ENCODE measurements at places on chromosomes 5 and 9.

- no peak for DNase-seq
Observed at GRCh38 chr9:96031916-96032534, 156.5 kb downstream of the ERCC6L2 start.

DNA sequence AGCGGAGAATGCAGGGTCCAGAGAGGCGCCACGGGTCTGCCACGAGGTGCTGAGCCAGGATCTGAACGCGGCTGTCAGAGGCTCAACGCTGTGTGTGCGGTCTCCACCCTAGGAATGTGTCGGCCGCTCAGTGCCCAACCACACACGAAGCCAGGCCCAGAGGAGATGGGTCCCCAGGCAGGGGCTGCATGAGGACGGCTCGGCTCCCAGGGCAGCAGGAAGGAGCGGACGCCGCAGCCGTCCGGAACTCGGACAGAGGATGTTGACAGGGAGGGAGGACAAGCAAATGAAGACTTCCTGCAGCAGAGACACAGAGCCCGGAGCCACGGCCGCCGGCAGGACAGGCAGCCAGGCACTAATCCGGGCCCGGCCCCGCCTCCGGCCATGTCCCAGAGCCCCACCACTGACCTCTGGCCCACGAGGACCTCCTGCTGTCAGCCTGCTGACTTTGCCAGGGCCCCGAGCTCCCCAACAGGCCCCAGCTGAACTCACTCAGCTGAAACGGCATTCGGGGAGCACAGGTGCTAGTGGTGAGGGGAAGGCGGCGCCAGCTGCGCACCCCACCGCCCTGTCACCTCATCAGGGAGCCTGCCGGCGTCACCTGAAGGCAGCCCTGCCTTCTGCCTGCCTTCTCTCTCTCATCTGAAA, 12.7 kb downstream of the VAV2 start:
- no peak for DNase-seq

DNA sequence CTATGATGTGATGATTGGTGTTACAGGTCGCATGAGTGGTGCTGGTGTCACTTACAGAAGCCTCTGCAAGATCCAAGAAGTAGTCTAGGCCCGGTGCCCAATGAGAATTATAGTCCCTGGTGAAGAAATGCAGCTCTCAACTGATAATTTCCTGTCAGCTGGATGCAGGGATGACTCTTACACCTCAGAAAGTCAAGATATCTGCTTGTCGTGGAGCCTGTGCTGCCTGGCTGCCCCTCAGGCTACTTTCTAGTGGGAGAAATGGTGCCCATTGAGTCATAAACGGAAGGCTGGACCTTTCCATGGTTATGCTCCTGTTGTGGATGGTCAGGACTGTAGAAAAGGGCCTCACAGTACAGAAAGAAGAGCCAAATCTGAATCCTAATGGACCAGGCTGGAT, 46.8 kb upstream of the NXNL2 start:
- DNase-seq, result no peak

GRCh38 chr5:158786390-158786789, 313.3 kb downstream of the EBF1 start:
- DNase-seq, result no peak

DNA sequence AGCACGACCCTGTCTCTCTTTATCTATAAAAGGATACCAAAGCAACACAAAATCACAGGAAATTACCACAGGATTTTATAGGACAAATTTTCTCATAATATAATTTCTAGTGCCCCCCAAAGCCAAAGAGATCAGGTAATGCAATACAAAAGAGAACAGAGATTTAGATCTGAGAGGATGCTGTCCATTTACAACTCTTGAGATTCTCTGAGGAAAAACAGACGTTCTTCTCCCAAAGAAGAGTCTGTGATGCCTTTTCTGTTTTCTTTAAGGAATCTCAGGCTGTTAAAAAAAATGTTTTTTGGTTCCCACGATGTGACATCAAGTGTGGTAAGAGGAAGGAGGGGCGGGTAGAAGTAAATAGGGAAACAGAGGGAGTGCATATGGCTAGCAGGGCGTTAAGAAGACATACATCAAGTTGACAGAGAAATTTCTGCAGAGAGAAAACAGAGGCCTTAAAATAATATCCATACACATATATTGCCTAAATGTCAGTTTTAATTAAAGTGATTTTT, 274.7 kb downstream of the YTHDC2 start:
- DNase-seq, result no peak

GRCh38 chr9:1957856-1958255, 57.3 kb upstream of the SMARCA2 start:
- no peak for DNase-seq

- no peak for DNase-seq
Observed at GRCh38 chr5:88889189-88890069, 6.4 kb upstream of the MEF2C start.

DNA sequence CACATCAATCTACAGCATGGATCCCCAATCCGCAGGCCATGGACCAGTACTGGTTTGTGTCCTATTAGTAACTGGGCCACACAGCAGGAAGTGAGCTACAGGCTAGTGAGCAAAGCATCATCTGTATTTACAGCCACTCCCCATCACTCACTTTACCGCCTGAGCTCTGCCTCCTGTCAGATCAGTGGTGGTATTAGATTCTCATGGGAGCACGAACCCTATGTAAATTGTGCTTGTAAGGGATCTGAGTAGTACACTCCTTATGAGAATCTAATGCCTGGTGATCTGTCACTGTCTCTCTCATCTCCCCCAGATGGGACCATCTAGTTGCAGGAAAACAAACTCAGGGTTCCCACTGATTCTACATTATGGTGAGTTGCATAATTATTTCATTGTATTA, 212.7 kb upstream of the FAM174A start:
- no peak for DNase-seq

GRCh38 chr5:124658867-124659557, 87.4 kb downstream of the ZNF608 start:
- no peak for DNase-seq

DNA sequence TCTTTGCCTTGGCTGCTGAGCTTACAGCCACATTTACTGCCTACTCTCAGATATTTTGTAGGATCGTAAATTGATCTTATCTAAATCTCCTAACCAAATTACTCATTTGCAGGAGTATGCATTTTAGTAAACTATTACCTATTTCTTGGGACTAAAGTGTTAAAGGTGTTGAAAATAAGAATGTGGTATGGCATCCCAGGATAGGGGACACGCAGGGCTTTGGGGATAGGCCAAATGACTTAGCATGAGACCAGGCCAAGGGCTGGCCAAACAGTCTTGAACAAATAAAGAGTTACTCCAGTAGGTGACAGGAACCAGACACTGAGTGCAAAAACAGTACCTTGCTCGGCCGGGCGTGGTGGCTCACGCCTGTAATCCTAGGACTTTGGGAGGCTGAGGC, 25.1 kb downstream of the TBC1D2 start:
- DNase-seq, result no peak

GRCh38 chr5:71767661-71768060, 48.6 kb downstream of the CARTPT start:
- no peak for DNase-seq

- DNase-seq, result no peak
Observed at GRCh38 chr9:17614903-17615302, 36.0 kb downstream of the SH3GL2 start.

- DNase-seq, result no peak
Observed at GRCh38 chr9:26983340-26983739, 22.1 kb downstream of the LRRC19 start.

DNA sequence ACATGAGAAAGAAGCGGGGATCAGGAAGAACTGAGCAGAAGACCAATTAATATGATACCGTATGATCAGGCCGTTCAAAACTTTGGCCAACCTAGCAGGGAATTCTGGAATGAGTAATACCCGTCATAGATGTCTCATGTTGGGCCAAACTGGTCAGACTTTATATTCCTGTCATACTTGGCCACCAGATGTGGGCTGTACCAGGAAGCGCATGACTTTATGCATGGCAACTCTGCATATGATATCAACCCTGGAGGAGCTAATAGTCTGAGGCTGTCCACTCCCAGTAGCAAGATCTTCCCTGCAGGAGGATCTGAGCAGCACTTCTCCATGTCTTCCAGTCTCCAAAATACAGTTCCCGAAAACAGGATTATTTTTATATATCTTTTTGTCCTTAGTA, 68.5 kb upstream of the NAA35 start:
- DNase-seq, result no peak

GRCh38 chr9:23829580-23830475, 3.8 kb upstream of the ELAVL2 start:
- no peak for DNase-seq

GRCh38 chr5:157497875-157498611, 38.0 kb downstream of the NIPAL4 start:
- DNase-seq, result no peak

- DNase-seq, result no peak
Observed at GRCh38 chr5:141476132-141476911, 556 bp downstream of the PCDHGC3 start.

- DNase-seq, result no peak
Observed at GRCh38 chr5:151318850-151319732, 15.5 kb upstream of the SLC36A3 start.

- DNase-seq, result no peak
Observed at GRCh38 chr5:158398360-158399201, 539.6 kb upstream of the CLINT1 start.

DNA sequence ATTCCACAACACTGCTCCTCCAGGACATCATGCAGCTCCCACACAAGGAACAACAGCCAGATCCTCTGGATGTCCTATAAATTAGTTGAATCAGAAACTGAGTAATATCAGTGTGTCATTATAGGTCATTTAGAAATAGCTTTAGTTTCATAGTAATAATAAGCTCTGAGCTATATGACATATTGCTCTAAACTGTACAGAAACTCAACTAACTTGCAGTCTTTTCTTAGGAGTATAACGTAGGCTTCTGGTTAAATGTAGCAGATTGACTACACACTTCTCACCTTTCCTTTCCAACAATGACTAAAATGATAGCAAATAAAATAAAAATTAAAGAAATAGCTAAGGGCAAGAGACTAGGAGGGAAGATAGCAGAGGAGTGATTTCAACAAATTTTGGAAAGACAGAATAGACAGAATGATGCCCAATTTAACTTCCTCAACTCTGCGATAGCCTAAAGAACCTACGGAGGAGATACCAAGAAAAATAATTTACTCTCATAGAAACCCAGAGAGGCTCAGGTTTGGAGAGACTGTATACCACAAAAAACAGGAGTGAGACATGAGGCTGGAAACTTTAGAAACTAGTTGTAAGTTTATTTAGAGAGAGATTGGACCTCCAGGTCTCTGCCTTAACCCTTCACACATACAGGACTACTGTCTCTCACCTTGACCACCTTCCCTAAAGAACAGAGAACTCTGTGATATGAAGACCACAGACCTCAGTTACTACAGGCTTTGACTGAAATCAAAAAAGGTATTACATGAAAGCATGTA, 193.7 kb downstream of the TSSK1B start:
- no peak for DNase-seq

- DNase-seq, result no peak
Observed at GRCh38 chr5:59782856-59783255, 110.7 kb downstream of the PDE4D start.

- no peak for DNase-seq
Observed at GRCh38 chr9:130331573-130331972, 66.0 kb downstream of the HMCN2 start.

GRCh38 chr5:1495525-1495897, 28.2 kb downstream of the LPCAT1 start:
- DNase-seq, result no peak

DNA sequence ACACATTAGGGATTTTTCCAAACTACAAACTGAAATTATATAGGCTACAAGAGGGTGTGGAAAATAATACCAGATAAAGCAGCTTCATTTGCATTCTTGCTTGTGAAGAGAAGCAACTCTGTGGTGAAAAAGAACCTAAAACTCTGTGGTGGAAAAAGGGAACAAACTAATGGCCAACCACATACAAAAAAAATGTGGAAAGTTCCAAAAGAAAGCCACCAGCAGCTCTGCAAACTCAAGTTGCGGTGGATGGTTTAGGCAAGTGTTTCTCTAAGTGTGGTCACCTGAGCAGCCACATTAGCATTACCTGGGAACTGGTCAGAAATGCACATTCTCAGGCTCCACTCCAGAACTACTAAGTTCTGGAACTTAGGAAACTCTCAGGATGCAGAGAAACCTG, 586.4 kb downstream of the ACTL7B start:
- DNase-seq, result no peak

DNA sequence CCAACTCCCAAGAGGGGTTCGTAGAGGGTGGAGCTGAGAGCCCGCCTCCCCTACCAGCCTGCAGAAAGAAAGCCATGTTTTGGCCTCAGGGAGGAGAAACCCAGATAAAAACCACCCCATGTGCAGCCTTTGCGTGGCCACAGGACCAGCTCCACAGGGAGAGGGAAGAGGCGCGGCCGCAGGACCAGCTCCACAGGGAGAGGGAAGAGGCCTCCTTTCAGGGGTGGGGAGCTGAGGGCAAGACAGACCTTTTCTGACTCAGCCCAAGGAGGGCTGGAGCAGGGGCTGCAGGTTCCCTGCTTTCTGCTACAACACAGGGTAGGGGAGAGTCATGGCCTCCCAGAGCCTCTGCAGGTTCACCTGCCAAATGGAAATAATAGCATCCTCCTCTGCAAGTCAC, 37.6 kb upstream of the KCNMB1 start:
- no peak for DNase-seq

DNA sequence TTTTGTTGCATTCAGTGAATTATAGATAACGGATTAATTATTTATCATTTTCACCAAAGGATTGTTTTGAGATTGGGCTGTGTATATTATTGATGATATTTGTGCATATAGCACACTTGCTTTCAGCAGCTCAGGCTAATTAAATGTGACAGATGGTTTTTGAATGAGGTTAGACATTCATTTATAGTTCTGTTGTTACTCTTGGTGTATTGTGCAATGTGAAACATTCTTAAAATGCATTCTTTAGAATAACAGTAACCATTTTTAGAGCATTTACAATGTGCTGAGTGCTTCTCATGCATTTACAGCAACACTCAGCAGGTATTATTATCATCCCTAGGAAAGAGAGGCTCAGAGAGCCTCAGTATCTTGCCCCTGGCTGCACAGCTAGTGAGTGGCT, 23.8 kb downstream of the NANS start:
- DNase-seq, result no peak

GRCh38 chr9:120944948-120945347, 18.4 kb upstream of the TRAF1 start:
- no peak for DNase-seq

DNA sequence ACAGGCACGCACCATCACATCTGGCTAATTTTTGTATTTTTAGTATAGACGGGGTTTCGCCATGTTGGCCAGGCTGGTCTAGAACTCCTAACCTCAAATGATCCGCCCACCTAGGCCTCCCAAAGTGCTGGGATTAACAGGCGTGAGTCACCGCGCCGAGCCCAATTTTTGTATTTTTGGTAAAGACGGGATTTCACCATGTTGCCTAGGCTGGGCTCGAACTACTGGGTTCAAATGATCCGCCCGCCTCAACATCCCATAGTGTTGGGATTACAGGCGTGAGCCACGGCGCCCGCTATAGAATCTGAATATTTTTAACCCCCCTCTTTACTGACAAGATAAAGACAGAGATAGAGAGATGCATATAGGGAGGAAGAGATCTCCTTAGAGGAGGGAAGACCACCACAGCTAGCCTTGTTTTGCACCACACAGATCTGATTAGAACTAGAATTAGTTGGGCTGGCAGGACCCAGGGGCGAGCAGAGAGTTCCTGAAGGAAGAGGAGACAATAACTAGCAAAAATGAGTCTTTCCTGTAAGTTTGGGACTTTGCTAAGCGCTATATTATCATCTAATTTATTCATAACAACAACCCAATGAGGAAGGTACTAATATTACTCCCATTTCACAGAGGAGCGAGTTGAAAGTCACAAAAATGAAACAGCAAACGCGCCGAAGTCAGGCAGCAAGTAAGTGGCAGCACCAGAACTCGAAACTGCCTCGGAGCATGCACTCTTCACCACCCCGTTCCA, 1.5 kb upstream of the ANKHD1 start:
- DNase-seq, result no peak

GRCh38 chr9:3343671-3344070, 182.1 kb downstream of the RFX3 start:
- no peak for DNase-seq

Measured in stimulated activated naive CD4-positive, alpha-beta T cell treated with Interleukin-2 at 50 U/mL for 16 hours (primary cell).